ENCODE measurements at places on chromosomes 5 and 9. TPM values are rescaled to one million over a fixed set of nuclear protein-coding genes. Genes with fewer than 3 reads are reported as not detected.

The TERT gene
- total RNA-seq = not detected

The PRRT1B gene
- not detected for total RNA-seq

GRCh38 chr9:109759589-109759988 is 20.4 kb upstream of the PALM2AKAP2 start:
- DNase-seq = no peak

DNA sequence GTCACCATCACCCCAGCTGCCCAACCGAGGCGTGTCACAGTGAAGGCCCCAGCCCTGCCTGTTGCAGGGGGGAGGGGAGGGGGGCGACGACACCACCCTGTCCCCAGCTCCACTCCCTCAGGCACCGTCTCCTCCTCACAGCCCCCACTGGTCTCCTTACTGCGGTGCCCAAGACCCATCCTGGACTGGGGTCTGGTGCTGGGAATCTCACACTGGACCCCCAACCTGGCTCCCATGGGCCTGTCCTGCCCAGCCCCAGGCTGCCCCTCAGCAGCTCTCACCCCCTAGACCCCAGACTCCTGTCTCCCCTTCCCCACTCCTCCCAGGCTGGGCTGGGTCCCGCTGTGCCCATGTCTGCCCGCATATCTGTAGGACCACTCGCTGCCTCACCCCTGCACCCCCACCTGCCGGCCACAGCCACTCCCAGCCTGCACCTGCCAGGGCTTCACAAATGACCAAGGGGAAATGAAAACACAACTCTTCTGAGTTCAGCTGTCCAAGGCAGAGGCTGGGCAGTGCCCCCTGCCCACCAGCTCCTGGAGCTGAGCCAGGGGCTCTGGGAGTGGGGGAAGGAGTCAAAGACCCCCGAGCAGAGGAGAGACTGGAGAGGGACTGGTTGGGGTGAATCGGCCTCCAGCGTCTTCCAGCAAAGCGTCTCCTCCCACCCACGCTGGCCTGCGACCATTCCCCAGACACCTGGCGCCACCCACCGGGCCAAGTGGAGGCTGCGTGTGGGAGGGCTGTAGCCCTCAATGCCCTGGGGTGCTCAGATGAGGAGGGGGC is 32.6 kb upstream of the EGFL7 start:
- DNase-seq = peak; percentile 44

- DNase-seq = no peak
Measured at GRCh38 chr5:148740079-148740858, 85.9 kb upstream of the HTR4 start.

GRCh38 chr5:11903121-11903613 is 1.1 kb downstream of the CTNND2 start:
- no peak for DNase-seq

- DNase-seq = no peak
Measured at GRCh38 chr9:95043826-95044225, 273.7 kb downstream of the FANCC start.
